ENCODE measurements at places on chromosomes 2 and 18.
A peak's percentile ranks its signal among the peaks of the same experiment; 100 is the strongest.

- no peak for DNase-seq
Observed at GRCh38 chr2:1011006-1011405, 60.4 kb downstream of the SNTG2 start.

GRCh38 chr2:54572636-54573536, 116.8 kb downstream of the SPTBN1 start:
- peak; percentile 71 for DNase-seq

DNA sequence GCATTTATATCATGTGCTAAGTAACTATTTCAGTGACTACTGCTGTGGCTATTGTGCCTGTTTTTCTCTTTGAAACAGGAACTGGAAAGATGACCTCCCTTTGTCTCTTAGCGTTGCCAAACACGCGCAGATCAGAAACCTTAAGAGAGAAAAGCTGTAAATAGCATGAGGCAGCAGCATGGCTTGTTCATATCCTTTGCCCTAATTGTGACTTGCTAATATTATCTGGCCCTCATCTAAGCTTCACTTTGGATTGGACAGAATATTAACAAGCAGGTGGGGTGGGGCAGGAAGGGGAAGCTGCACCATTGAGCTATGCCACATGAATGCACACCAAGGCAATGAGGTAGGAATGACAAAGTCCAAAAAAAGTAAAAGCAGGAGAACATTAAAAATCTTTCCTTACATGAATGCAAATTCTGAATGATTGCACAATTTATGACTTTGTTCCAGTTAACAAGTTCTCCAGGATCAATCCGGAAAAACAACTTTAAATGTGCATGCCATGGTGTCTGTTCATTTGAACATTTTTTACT, 128.4 kb downstream of the IRS1 start:
- no peak for DNase-seq

DNA sequence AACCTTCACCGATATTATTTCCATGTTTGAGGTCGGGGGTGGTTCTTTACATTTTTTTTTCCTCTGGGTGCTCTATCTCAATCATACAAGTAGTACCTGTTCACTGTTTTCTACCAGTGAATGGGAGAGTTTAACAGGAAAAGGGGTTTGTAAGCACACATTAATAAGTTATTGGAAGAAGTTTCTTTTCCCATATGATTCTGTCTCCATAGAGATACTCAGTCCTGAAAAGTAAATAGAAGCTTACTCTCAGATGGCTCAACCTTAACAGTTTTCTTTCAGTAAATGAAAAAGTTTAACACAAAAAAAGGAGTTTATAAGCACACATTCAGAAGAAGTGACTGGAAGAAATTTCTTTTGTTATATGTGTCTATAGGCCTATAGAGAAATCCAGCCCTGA, 995.6 kb upstream of the SLC39A10 start:
- DNase-seq = no peak

- DNase-seq = no peak
Observed at GRCh38 chr2:191410646-191411436, 165.6 kb downstream of the MYO1B start.

GRCh38 chr2:149184991-149185390, 145.4 kb upstream of the LYPD6 start:
- DNase-seq = no peak

DNA sequence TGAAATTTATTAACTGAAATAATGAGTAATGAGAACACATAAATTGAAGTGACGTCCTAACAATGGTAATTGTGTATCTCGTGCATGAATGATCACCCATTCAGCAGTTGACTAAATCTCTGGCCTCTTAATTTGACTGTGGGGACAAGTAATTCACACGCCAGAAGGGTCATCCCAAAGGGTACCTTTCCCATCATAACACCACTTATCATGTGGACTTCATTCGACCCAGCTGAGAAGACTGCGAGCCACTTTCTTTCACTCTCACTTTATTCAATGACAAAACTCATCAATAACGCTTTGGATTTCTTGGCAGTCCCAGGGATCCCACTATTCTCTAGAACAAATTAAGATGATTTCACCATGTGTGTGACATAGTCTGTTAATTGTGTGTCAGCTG, 62.7 kb upstream of the LYPD1 start:
- DNase-seq = no peak

- DNase-seq = no peak
Observed at GRCh38 chr2:188478724-188479123, 187.1 kb downstream of the GULP1 start.

- no peak for DNase-seq
Observed at GRCh38 chr18:59980188-59980637, 80.4 kb downstream of the PMAIP1 start.

GRCh38 chr2:218798767-218799504, 17.0 kb downstream of the CYP27A1 start:
- no peak for DNase-seq

DNA sequence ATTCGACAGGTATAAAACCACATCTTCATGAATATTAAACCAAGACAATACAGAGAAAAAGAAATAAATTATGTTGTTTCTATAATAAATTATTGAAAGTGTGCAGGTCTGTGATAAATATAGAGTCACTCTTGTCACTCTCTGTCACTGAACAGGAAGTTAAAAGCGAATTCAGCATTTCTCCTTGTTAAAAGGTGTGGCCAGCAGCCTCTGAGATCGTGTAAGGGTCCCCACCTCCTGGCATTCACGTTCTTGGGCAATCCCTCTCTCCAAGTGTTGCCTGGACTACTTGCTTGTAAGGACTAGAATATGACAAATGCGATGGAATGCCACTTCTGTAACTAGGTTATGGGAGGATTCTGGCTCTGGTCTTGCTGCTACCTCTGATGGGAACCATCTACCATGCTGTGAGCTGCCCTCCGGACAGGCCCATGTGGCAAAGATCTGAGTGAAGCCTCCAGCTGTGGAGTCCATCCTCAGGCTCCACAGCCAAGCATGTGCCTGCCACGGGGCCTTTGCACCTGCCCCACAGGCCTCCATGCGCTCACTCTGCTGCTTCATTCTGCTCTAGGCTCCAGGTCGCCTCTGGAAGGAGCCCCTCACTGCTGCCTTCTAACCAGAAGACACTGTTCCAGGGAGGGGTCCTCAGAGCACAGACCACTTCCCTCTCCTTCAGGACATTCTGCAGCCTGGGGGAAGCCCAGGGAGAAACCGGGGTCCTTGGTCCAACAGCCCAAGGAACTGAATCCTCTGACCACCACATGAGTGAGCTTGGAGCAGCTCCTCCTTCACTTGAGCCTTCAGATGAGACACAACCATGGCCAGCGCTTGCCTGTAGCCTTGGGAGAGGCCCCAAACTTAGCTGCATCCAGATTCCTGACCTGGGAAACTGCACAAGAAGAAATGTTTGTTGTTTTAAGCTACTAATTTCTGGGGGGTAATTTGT, 202.9 kb upstream of the HDAC4 start:
- DNase-seq = peak; percentile 7

DNA sequence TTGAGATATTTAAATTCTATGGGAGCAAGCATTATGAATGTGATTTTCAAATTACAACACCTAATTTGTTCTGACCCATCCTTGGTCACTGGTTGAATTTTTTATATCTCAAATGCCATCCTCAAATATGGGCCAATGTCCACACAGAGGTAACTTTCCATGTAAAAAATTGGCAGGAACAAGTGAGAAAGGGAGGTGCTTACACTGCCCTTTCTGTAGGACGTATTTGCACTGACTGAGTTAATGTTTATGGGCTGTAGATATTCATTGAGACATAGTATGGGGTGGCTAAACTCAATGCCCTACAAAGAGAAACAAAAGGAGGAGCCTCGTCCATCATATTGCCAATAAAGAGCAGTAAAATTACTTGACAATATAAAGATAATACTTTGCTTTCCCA, 259.3 kb downstream of the NRXN1 start:
- no peak for DNase-seq

GRCh38 chr2:19614066-19614465, 255.6 kb upstream of the OSR1 start:
- no peak for DNase-seq

DNA sequence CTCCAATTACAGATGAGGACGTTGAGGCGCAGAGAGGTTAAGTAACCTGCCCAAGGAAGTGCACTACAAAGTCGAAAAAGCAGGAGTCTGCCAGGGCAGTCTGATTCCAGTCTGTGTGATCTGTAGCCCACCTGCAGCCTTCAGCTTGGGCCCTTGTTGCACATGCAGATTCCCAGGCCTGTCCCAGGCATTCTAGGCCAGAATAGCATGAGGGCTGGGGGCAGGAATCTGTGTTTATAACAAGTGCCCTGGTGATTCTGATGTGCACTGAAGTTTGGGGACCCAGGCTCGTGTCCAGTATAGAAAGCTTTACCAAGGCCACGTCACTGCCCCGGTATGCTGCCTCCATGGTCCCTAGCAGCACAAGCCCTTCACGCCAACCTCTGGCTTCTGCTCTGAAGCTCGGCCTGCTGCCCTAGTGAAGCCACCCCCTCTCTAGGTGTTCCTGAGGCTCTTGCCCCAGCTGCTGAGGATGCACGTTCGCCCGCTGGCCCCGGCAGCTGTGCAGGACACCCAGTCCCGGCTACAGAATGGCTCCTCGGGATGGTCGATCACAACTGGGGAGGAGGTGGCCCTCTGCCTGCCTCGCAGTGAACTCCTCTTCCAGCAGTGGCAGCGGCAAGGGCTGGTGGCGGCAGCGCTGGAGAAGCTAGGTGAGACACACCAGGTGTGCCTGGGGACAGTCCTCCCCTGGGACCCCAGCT, 4.6 kb downstream of the CHRNG start:
- no peak for DNase-seq

DNA sequence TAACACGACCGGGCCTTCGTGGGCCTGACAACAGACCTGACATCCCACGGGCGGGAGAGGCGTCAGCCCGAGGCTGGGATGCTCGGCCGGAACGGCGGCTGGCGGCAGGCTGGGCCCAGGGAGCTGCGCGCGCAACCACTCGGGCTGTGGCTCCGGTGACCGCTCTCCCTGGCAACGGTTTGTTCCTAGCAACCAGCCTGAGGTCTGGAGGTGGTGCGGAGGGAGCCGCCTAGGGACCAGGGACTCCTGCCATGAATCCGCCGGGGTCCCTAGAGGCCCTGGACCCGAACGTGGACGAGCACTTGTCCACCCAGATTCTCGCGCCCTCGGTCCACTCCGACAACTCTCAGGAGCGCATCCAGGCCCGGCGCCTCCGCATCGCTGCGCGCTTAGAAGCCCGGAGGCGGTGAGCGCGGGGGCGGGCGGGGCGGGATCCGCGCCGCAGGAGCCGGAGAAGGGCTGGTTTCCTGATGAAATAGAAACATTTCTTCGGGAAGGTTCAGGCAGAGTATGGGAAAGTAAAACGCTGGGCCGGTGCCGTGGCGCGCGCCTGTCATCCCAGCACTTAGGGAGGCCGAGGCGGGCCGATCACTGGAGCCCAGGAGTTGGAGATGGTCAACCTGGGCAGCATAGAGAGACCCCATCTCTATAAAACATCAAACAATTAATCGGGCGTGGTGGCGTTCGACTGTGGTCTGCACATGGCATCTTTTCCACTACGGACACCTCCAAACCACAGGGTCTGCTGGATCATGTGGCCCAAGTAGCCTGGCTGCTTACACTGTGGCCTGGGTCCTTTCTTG, at the start of gene DRC1:
TSS of gene DRC1 (plus strand) at position 182 of the 803 bp plus-strand sequence. CDS start at position 252, 70 bp downstream.
- peak; percentile 56 for DNase-seq

GRCh38 chr2:45153121-45153520, 143.9 kb upstream of the SIX2 start:
- DNase-seq = no peak

GRCh38 chr18:12086249-12086648, 7.4 kb upstream of the ANKRD62 start:
- no peak for DNase-seq

DNA sequence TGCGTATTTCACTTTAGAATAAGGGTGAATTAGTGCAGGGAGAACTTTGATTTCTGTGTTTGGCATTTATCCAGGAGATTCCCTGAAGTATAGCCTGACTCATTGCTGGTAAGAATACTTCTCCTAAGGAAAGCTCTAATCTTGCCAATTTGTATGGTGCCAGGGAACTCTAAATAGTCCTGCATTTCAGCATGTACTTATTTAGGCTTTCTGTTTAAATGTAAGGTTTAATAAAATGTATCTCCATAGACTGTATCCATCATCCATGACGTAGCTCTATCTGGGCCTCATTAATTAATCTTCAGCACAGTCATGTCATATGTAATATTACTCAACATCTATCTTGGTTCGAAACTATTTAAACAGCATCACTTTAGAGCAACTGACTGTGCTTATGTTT, 127.7 kb downstream of the DOK6 start:
- no peak for DNase-seq

- DNase-seq = no peak
Observed at GRCh38 chr2:201908901-201909300, 102.6 kb downstream of the CDK15 start.

DNA sequence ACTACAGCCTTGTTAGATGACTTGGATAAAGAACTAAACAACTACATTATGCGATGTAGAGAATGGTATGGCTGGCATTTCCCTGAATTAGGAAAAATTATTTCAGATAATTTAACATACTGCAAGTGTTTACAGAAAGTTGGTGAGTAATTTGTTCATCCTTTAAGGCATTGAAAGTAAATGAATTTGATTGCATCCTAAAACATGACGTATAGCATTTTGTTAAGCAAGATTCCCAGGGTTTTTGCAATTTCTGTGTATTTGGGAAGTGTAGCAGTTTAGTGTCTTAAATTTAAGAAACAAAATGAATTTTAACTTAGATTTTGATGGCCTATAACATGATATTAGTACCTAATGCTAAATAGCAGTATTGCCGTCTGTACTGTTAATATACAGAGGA, 24.8 kb downstream of the NOP58 start:
- DNase-seq = no peak

DNA sequence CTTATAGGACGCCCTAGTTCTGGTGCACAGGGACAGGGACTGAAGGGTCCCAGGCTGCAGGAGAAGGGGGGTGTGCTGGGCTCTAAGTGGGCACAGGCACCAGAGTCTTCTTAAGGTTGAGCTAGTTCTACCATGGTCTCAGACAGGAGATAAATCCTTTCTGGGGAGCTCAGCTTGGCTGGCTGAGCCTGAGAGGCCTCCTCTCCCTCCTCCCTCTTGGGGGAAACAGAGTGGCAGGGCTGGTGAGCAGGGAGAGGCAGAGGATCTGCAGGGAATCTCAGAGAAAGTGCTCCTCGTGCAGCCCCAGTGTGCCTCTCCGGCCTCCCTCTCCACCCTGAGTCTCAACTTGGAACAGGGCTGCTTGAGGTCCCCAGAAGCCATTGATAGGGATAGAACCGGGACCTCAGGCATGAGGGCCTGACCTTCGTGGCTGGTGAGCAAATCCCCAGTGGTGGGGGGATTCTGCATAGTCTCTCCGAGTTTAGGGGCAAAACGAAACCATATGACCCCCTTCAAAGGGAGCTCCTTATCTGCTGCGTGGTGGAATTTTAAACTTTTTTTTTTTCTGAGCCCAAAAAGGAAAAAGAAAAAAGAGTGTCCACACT, 2.0 kb downstream of the GDF7 start:
- no peak for DNase-seq

All from stimulated activated CD8-positive, alpha-beta memory T cell treated with anti-CD3 and anti-CD28 coated beads, Interleukin-4, amount 100 ng/mL, for 48 hours (primary cell).